ENCODE measurements at places on chromosomes 16 and 17. TPM values are rescaled to one million over a fixed set of nuclear protein-coding genes. Genes with fewer than 3 reads are reported as not detected.
A peak's percentile ranks its signal among the peaks of the same experiment; 100 is the strongest.

Gene SPATA22
- total RNA-seq = not detected

Gene PRCD
- total RNA-seq = not detected

Gene KRT12
- total RNA-seq = not detected

Gene MARVELD3
- total RNA-seq = not detected

Gene LCAT
- total RNA-seq = 22.7 TPM

Gene SEPTIN1
- 259 TPM for total RNA-seq

Gene ITGAL
- total RNA-seq = 685 TPM

DNA sequence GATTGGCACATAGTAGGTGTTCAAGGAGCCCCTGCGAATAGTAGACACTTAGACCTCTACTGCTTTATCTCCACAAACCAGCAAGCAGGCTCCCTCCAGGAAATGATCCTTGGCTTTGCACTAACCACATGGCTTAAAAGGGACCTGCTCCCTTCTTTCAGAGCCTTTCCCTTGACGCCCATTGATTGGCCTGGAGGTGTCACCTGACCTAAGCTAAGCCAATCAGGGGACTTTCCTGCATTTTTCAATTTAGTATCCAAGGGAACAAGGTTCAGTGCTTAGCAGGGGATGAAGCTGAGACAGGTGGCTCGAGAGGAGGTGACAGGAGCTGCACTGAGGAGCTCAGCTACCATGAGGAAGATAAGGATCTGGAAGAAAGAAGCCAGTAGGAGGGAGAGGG, 52.8 kb downstream of the CLEC19A start:
- peaks cover 2% of the 10 kb centered on the region for H3K27me3 ChIP-seq
- H3K4me1 ChIP-seq = no peaks in the 10 kb centered on the region
- H3K4me3 ChIP-seq = no peak overlapping the region
- no peaks in the 10 kb centered on the region for H3K36me3 ChIP-seq

- no peaks in the 10 kb centered on the region for H3K36me3 ChIP-seq
- H3K27me3 ChIP-seq = no peaks in the 10 kb centered on the region
- H3K27ac ChIP-seq = no peak overlapping the region
- H3K4me1 ChIP-seq = no peaks in the 10 kb centered on the region
These were observed 878.0 kb upstream of the GOT2 start for GRCh38 chr16:59612094-59612493.

DNA sequence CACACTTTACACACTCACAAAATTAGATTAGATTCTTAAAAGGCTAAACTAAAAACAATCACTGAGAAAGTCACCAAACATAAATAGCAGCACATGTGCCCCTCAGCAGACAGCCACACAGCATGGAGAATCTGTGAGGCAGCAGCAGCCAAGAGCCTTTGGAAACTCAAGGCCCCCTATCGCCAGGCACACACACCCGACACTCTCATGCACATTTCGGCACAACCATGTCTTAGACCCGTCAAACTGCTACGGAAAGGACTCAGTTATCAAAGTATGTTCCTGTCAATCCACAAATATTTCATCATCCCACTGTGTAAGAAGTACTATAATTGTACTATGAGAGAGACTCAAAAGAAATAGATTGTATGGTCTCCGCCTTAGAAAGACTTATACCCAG, 20.9 kb downstream of the UBE2O start:
- H3K4me1 ChIP-seq = peaks cover 4% of the 10 kb centered on the region
- H3K27ac ChIP-seq = no peak overlapping the region
- no peaks in the 10 kb centered on the region for H3K36me3 ChIP-seq
- no peaks in the 10 kb centered on the region for H3K27me3 ChIP-seq
- no peak for DNase-seq

- H3K4me3 ChIP-seq = no peak overlapping the region
- no peaks in the 10 kb centered on the region for H3K27me3 ChIP-seq
- DNase-seq = no peak
These were observed 35.7 kb downstream of the IKZF3 start for GRCh38 chr17:39828443-39828842.

- H3K36me3 ChIP-seq = peaks cover 8% of the 10 kb centered on the region
- H3K4me1 ChIP-seq = peaks cover 40% of the 10 kb centered on the region
These were observed 5.1 kb downstream of the SNAI3 start for GRCh38 chr16:88681084-88681680.

DNA sequence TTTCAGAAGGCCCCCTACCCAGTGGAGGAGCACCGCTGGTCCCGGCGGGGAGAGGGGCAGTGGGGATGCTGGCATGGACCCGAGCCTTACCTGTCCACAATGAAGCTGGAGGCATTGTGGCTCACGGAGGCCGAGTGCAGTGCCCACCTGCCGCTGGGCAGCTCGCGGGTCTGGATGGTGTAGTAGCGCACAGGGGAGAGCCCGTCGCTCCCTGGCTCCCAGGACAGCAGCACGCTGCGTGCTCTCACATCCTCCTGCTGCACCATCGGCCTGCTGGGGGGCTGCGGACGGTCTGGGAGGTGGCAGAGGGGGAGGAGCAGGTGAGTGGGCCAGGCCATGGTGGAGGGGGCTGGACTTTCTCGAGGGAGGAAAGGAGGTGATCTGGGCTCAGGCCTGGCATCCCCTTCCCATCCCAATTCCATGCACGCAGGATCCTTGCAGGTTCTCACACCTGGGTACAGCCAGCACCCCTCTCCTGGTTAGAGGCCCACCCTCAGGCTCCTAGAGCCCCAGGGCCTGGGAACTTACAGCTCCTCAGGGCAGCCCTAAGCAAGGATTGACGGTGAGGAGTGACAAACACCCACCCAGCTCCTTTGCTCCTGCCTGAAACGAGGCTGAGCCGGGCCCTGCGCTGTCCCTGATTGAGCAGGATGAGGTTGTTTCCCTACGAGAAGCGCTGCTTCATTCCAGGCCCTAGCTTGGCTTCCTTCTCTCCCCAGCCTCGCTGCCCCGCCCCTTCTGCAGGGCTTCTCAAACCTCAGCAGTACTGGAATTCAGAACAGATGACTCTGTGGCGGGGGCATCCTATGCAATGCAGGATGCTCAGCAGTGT, 76.2 kb upstream of the CDC42EP4 start:
- no peak overlapping the region for H3K27ac ChIP-seq
- no peak for DNase-seq
- H3K4me3 ChIP-seq = no peak overlapping the region
- no peaks in the 10 kb centered on the region for H3K4me1 ChIP-seq

DNA sequence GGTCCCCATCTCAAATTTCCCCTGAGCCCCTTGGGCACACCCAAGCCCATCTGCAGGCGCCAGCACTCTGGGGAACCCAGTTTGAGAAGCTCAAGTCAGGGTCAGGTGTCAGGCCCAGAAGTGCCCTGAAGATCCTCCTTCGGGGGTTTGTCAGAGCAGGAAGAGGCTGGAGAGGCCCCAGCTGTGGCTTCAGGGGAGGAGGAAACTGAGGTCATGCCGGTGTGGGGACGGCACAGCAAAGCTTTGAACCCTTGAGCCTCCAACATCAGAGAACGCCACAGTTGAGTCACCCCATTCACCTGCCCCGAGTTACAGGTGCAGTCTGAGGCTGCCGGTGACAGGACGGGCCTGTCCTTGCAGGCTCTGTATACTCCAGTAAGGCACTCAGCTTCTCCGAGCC, 140.2 kb upstream of the CIBAR2 start:
- no peak overlapping the region for H3K4me3 ChIP-seq
- H3K27me3 ChIP-seq = peaks cover 4% of the 10 kb centered on the region
- peak overlapping the region; percentile 19 for H3K27ac ChIP-seq
- DNase-seq = peak; percentile 61
- no peaks in the 10 kb centered on the region for H3K36me3 ChIP-seq

DNA sequence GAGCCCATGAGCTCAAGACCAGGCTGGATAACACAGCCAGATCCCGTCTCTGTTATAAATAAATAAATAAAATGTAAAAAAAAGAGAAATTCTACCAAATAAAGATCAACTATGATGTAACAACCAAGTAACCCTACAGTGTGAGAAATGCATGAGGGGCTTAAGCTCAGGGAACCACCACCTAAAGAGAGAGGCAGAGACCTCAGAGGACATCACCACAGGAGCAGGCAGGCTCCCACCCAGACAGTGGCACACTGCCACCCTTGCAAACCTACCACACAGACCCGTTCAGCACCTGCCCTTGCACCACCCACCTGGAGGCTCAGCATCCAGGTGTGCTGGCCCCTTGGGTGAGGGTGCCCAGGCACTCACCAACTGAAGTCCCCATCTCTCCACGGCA, 45.6 kb downstream of the ANKRD11 start:
- peak overlapping the region; percentile 52 for H3K27ac ChIP-seq
- peaks cover 90% of the 10 kb centered on the region for H3K4me1 ChIP-seq
- DNase-seq = no peak
- H3K36me3 ChIP-seq = peaks cover 9% of the 10 kb centered on the region

GRCh38 chr16:50901062-50901461, 159.2 kb downstream of the CYLD start:
- peaks cover 1% of the 10 kb centered on the region for H3K27me3 ChIP-seq
- no peaks in the 10 kb centered on the region for H3K36me3 ChIP-seq
- H3K4me3 ChIP-seq = no peak overlapping the region
- no peaks in the 10 kb centered on the region for H3K4me1 ChIP-seq
- no peak overlapping the region for H3K27ac ChIP-seq

GRCh38 chr17:12655936-12656335, 9.8 kb upstream of the MYOCD start:
- no peaks in the 10 kb centered on the region for H3K27me3 ChIP-seq
- H3K27ac ChIP-seq = no peak overlapping the region
- no peaks in the 10 kb centered on the region for H3K4me1 ChIP-seq
- DNase-seq = no peak

GRCh38 chr16:64762211-64762610, 359.7 kb downstream of the CDH11 start:
- H3K36me3 ChIP-seq = peaks cover 1% of the 10 kb centered on the region
- H3K27me3 ChIP-seq = no peaks in the 10 kb centered on the region
- no peak overlapping the region for H3K4me3 ChIP-seq
- no peak overlapping the region for H3K27ac ChIP-seq
- H3K4me1 ChIP-seq = no peaks in the 10 kb centered on the region

DNA sequence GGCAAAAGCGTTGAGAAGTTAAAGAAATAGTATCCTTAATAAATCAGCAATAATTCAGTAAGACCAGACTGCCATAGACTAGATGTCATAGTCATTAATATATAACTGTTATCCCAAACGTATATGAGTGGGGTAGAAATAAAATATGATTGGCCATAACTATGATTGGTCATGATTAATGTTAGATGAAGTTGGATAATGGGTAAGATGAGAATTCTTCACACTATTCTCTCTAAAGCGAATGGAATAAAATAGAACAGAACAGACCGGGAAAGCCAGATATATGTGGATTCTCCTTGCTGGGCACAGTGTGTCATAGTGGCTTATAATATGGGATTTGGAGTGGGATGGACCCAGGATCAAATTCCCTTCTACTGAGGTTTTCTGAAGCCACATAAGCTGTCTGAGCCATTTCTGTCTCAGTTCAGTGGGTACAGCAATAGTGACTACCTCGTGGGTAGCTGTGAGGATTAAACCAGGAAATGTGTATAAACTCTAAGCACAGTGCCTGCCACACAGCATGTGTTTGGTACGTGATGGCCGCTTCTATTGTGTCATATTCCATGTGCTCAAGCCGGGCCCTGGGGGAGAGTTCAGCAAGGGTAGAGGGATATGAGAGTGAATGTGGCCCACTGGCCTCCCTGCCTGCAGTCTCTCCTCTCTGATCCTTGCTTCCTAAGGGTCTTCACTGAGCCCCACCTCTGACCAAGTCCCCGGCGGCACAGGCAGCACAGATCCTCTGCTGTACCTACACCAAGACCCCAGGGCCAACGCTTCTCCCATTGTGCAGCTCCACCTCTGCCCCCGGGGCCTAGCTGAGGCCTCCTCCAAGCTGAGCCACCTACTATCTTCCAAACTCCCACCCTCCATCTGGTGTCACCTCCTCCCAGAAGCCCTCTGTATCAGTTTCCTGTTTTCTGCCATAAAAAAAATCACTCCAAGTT, 3.7 kb downstream of the CETP start:
- no peak overlapping the region for H3K4me3 ChIP-seq
- H3K27me3 ChIP-seq = no peaks in the 10 kb centered on the region
- H3K27ac ChIP-seq = peak overlapping the region; percentile 63
- no peaks in the 10 kb centered on the region for H3K36me3 ChIP-seq
- DNase-seq = no peak
